ENCODE measurements at places on chromosomes 7 and 10. TPM values are rescaled to one million over a fixed set of nuclear protein-coding genes. Genes with fewer than 3 reads are reported as not detected.

PALS2 gene
- 7.4 TPM for polyA plus RNA-seq

ZFYVE27 gene
- 22.2 TPM for polyA plus RNA-seq

ACTL6B gene
- not detected for polyA plus RNA-seq

ASZ1 gene
- not detected for polyA plus RNA-seq

NPY4R gene
- 0.57 TPM for polyA plus RNA-seq

ELN gene
- 15.3 TPM for polyA plus RNA-seq

DNA sequence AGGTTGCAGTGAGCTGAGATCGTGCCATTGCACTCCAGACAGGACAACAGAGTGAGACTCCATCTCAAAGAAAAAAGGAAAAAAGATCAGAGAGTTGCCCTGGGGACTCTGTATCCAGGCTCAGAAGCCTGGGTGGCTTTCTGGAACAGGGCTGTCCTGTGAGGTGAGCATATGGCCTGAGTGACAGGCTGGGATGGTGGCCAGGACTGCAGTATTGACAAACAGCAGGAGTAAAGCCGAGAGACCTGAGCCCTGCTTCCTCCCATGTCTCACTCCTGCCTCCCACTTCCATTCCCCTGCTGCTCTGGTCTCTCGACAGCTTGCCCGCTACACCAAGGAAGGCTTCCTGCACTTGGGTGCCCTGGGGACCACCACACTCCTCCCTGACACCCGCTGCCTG is 578.5 kb downstream of the GALNT17 start:
- no peak for DNase-seq

DNA sequence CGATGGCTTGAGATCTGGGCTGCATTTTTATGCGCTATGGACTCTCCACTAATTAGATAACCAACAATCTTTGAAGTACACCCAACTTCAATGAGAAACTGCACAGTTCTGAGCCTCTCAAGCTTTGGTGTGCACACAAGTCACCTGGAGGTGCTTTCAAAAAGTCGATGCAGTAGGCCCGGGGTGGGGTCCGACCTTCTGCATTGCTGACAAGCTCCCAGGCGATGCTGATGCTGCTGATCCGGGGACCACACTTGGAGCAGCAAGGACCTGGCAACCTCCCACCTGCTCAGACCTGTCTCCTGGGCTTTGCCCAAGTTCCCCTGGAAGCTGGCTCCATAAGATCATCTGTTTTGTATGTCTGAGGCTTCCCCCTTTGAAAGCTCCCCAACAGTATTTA is 10.7 kb downstream of the KIAA1549 start:
- DNase-seq = no peak

DNA sequence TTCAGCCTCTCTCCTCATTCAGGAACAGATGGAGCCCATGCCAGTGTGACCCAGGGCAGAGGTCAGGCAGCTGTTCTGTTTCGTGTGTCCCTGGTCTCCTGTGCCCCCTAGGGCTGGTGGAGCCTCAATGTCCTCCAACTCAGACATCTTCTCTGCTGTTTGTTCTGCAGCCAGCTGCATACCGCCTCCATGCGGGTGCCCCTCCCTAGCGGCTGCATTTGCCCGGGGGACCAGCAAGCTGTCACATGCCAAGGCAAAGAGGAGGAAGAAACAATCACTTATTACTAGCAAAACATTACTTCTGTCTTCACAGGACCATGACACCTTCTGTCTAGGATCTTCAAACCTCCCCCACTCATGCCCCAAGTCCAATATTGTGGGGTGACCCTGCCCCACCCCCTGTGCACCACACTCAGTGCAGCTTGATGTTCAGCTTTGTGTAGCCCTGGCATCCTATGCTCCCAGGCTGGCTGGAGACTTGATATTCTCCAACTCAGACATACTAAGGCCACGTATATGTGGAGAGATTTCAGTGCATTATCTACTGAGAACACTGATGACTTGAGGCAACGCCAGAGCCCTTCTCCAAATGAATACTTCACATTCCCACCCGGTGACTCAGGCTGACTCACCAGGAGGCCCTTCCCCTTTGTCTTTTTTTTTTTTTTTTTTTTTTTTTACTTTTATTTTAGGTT is 188.9 kb downstream of the SKIDA1 start:
- peak; percentile 97 for DNase-seq

- DNase-seq = no peak
These were observed 242.4 kb downstream of the ARHGAP21 start for GRCh38 chr10:24481241-24481640.

DNA sequence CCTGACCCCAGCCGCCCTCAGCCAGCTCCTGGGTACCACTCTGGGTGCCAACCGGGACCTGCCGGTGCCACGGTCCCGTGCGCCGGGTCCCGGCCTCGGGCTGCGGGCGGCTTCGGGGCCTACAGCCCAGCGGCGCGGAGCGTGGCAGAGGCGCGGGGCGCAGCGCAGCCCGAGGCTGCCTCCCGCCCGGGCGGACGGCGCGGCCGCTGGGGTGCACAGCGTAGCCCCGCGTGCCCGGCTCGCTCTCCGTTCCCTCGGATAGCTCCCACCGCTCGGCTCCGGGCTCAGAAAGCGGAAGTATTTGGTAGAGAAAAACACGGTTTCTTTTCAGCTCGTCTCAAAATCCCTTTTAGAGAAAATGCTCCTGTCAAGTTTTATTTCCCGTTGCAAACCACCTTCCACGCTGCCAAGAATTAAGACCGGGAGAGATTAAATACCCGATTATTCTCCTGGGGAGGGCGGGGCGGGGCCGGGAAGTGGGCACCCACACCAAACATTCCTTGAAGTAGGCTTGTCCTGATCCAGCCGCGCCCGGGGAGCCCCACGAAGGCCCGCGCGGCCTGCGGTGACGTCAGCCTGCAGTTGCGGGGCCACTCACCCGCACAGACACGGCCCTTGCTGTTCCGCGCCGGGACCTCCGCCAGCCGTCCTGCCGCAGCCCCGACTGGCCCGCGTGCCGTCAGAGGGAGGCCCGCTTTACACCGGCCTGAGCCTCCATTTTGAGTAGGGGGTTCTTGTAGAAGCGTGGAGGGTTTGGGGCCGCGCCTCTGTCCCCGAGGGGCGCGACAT is 7.2 kb downstream of the HOXA13 start:
- DNase-seq = no peak

DNA sequence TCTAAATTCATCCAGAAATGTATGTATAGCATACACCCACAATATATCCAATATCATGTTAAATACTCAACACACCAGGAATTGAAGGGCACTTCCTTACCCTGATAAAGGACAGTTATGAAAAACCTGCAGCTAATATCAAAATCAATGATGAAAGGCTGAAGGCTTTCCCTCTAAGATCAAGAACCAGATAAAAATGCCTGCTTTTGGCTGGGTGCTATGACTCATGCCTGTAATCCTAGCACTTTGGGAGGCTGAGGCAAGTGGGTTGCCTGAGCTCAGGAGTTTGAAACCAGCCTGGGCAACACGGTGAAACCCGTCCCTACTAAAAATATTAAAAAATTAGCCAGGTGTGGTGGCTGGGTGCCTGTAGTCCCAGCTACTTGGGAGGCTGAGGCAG is 21.6 kb upstream of the UPP1 start:
- DNase-seq = no peak

DNA sequence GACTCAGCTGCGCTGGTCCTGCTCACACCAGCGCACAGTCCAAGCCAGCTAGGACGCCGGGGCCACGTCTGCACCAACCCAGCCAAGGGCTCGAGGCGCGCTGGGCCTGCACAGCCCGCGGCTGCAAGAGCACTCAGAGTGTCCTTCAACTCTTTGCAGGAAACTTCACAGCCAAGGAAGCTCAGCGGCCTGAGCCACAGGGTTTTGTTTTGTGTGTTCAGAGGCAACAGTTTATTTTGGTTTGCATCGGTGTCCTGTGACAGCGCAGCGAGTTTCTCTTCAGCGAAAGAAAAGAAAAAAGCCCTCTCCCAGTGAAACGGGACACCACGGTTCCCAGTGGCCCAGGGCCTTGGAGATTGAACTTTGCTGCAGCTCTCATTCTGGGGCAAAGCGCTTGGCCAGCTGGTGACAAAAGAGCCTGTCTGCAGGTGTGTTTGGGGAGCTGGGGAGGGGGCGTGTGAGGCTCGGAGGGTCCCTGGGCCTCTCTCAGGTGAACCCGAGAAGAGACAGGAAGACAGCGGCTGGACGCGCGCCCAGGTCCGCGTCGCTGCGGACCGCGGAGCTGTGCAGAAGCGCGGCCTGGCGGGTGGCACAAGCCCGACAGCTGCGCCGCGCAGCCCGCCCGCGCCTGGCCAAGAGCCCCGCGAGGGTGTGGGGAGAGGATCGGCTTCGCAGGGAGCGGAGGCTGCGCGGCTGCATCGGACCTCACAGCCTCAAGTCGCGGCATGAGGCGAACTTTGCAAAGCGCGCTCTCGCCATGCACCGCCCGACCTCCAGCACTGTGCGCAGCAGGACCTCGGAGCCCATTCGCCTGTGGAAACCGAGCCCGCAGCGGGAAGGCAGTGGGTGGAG is 922 bp downstream of the CXCL12 start:
- peak; percentile 54 for DNase-seq

GRCh38 chr7:135257790-135258189 is 24.2 kb downstream of the STRA8 start:
- DNase-seq = no peak

- DNase-seq = no peak
These were observed 40.1 kb downstream of the ZNF518A start for GRCh38 chr10:96170230-96170629.

- DNase-seq = peak; percentile 9
These were observed 8.3 kb upstream of the SLC18A3 start for GRCh38 chr10:49601857-49602256.

DNA sequence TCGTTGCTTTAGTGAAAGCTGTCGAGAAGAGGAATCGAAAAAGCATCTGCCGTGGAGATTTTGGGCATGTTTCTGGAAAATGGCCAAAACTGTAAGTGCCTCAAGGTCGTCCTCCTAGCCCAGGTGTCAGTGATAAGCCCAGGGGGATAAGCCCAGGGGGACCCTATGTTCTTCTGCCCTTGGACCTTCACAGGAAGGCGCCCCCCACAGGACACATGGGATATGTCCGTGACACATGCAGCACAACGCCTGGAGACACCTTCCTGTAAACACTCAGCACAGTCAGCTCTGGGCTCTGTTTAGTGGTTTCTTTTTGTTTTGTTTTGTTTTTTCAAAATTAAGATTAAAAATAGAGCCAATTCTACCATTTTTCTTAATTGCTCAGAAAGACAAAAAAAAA is 272.7 kb downstream of the KLF6 start:
- DNase-seq = no peak

DNA sequence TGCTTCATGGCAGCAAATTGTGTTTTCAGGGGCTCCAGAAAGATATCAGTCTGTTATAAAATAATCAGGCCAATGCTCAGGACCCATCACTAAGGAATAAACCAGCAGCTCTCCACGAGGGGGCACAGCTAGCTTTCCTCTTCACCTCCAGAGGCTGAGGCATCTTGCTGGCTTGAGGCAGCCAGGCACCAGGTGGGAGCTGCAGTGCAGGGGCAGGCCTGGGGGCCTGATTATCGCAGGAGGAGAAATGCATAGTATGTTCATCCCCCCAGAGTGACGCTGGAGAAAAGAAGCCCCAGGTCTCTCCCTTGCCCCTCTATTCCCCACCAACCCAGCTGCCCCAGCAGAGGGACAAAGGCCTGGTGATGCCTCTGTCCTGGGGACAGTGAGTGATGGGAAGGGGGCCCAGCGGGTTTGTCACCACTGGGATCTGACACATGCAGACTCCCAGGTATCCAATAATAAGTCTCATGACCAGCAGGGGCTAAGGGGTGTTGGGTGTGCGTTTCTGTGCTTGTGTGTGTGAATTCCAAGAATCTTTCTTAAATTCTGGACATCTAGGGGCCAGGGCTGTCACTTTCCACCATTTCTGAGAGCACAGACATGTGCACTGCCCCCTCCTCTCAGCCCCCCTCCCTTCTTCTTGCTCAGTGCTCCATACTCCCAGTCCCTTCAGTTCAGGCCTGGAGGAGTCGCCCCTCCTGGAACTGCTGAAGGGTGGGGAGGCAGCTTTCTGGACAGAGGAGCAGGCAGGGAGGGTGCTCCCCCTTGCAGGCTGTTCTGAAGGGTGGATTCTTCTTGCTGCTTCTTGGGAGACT is 128.1 kb upstream of the FAM20C start:
- DNase-seq = peak; percentile 74

- no peak for DNase-seq
These were observed 10.6 kb downstream of the LRIT2 start for GRCh38 chr10:84214612-84215235.

DNA sequence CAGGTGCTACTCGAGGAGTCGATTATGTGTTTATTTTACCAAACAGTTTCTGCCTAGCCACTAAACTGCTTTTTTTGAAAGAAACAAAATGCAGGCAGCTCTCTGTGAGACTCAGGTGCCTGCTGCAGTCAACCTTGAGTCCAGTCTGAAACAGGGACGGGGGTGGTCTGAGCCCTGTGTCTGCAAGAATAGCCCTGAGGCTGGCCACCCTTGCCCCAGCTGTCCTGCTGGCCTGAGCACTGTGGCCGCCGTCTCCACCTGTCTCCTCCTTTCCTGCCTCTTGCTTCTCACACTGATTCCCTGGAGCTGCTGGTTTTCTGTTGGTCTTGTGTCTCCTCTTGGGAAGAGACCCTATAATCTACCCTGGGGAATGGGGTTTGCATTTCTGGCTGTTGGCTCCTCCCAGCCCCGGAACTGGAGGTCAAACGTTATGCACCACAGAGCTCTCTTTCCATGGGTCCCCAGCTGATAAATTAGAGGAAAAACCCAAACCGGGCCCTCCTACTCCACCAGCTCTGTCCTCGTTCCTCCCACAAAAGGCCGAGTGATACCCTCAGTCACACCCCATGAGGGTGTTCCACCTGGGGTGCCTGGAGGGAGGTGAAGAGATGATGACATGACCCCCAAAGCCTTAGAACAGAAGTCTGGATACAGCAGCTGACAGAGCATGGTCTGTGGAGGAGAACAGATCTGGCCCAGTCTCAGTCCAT is 15.0 kb upstream of the SLC18A3 start:
- DNase-seq = no peak

DNA sequence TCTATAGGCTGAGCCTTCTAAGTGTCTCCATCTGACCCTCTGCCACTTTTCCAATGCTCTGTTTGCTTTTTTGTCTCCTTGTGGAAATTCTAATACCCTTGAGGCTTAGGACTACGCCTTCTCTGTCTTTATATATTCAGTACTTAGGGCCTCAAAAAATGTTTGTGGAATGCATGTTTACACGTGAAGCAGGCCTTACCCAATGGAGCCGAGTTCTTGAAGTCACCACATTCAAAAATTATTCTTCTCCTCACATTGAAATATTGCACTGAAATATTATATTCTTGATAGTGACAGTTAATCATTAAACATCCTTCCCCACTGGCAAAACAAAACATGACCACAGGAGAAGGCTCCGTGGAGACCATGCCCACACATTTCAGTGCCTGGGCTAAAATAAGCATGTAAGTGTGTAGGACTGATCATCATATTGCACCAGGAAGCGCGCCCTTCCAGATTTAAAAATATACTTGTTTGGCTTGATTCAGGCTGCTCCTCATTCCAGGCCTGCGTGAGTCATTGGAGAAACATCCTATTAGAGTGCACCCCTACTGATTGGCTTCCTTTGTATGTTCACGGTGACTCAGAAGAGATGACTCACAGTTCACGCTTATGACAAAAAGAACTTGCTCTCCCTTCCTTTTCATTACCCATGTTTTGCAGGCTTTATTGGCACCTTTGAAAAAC is 307.4 kb upstream of the AOAH start:
- peak; percentile 100 for DNase-seq

DNA sequence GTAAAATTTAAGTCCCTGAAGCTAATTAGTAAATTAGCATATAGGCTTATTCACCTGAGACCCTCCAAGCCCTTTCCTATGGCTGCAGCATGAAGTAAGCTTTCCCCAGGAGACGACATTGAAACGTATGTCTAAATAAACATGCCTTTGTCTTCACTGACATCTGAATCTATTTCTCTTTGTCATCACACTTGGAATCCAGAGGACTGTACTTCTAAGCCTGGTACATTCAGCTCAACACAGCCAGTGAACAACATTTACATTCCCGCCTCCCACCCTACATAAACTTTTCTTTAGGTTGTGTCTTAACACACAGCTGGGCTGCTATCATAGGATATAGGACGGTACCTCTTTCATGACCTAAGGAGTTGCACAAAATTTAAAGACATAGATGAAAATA is 414.4 kb downstream of the SFMBT2 start:
- no peak for DNase-seq

Data from IMR-90 (cell line).